Inflammatory macrophage treated with lipopolysaccharide for 1 hour (primary cell): ENCODE measurements at places on chromosomes 16 and 17.

GRCh38 chr16:4924593-4925292 lies 12.2 kb downstream of the PPL start:
- no peak for DNase-seq

GRCh38 chr17:82692268-82692667 lies 6.2 kb downstream of the RAB40B start:
- DNase-seq, result no peak

GRCh38 chr16:19132255-19132654 lies 18.5 kb downstream of the ITPRIPL2 start:
- DNase-seq, result peak; percentile 79

DNA sequence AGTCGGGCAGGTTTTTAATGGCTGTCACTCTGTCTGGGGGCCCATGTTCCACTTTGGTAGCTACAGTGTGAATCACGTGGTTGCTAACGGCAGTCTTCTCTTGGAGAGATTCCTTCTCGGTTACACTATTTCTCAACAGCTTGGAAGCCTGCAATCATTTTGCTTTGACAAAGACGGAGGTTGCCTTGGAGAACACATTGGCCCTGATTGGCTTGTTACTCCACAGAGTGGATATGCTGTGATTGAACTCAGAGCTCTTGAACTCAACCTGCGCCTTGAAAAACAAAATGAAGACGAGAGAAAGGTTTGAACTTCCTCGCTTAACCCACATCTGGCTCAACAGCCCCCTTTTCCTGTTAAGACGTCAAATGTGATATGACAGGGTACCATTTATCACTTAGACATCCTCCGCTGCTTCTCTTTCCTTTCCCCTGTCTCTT lies 218.9 kb downstream of the MAF start:
- peak; percentile 31 for DNase-seq

DNA sequence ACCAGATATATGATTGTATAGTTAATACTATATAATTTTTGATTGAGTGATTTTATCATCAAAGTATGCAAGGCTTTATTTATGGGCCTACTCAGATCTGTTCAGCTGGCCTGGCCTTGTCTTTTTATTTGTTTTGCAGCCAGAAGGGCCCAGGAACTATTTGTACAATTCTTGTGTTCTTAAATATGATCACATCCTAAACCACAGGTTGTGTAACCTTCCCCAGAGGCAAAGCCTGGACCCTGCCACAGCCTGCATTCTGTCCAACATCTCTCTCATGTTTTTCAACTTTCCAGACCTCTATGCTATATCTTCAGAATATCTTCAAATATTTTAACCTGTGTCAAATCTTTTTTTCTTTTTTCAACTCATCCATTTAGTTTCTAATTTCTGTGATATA lies 410.4 kb upstream of the MON1B start:
- DNase-seq, result no peak

- DNase-seq, result peak; percentile 76
These were observed 22.2 kb downstream of the KRT23 start for GRCh38 chr17:40915199-40915661.

- DNase-seq, result peak; percentile 43
These were observed 19.7 kb upstream of the TEX2 start for GRCh38 chr17:64282753-64283080.

DNA sequence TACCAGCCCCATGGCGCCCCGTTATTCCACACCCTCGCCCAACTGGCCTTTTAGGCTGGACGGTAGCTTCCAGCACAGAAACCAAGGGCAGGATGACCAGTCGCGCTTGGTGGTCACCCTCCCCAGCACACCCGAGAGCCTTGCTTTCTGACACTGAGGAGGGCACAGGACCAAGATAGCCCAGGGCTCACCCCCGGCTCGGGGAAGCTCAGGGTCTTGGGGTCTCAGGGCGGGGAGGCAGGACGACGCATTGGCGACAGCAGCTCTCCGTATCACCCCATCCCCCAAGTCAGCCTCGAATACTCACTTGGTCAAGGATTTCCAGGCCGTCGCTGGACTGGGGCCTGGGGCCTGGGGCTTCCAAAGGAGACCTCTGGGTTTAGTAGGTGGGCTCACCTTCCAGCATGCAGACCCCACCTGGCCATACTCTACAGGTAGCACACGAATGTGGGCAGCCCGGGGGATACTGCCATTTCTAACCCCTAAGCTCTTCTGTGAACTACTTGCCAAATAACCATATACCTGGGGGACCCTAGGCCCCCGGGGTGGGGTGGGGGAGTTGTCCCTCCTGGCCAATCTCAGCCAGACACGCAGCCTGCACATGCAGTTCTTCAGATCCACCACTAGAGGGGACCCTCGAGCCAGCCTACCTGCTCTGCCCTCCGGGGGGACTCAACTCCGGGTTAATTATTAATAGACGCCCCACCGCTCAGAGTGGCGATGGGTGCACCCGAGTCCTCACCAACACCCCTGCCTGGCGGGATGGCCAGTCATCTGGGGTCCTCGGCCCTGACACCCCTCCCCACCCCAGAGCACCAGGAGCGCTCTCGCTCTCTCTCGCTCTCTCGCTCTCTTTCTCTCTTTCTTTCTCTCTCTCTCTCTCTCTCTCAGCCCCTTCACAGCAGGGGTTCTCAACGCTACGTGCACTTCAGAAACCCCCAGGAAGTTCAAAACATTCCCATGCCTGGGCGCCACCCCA lies 30.0 kb downstream of the TBC1D16 start:
- no peak for DNase-seq

DNA sequence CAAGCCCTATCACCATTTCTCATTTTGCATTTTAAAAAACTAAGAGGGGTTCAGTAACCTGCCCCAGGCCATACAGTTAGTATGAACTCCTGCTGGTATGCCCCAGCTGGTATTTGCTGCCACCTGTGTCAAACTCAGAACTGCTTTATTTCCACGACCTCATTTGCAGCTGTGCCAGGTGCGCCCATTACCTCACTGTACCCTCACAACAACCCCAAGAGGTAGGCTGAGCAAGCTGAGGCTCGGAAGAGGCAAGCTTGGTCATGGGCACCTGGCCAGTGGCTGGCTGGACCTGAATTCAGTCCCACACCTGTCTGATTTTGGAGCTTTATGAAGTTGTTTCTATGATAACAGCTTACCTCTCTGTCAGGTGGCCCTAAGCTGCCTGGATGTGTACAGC lies 7.6 kb downstream of the EPN2 start:
- no peak for DNase-seq

DNA sequence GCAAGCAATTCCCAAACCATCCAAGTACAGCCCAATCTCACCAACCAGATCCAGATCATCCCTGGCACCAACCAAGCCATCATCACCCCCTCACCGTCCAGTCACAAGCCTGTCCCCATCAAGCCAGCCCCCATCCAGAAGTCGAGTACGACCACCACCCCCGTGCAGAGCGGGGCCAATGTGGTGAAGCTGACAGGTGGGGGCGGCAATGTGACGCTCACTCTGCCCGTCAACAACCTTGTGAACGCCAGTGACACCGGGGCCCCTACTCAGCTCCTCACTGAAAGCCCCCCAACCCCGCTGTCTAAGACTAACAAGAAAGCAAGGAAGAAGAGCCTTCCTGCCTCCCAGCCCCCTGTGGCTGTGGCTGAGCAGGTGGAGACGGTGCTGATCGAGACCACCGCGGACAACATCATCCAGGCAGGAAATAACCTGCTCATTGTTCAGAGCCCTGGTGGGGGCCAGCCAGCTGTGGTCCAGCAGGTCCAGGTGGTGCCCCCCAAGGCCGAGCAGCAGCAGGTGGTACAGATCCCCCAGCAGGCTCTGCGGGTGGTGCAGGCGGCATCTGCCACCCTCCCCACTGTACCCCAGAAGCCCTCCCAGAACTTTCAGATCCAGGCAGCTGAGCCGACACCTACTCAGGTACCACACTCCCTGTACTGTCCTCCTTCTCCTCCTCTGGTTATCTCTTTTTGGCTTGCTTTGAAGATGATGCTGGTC lies 20.6 kb downstream of the SP2 start:
- DNase-seq, result no peak

DNA sequence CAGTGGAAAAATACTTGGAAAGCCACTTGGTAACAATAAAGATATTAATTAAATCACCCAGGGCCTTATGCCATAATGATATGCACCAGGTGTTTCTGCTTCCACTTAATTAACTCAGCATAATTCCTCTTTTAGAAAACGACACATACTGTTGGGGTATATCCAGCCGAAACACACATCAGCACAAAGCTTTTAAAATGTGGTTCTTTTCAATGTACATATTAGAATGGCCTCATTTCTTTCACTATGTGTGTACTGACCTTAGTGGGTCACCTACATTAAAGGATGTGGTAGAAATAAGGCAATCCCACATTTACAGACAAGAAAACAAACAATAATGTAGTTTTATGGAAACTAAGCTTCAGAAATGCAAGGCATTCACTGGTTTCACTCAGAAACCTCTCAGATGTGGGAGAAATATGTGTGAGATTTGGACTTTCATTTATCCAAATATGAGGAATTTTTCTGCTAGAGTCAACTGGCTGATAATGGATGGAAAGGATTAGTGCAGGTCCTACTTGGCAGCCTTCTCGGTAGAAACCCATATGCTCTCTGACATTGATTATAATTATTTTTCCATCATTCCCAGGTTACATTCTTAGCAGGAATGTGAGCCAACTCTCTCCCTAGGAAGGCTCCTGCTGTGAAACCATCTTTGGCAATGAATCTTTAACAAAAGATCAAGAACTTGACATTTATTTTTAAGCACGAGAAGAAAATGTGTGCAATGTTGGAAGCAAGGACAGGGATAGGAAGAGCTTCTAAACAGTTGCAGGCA lies 66.7 kb upstream of the DHX40 start:
- no peak for DNase-seq

DNA sequence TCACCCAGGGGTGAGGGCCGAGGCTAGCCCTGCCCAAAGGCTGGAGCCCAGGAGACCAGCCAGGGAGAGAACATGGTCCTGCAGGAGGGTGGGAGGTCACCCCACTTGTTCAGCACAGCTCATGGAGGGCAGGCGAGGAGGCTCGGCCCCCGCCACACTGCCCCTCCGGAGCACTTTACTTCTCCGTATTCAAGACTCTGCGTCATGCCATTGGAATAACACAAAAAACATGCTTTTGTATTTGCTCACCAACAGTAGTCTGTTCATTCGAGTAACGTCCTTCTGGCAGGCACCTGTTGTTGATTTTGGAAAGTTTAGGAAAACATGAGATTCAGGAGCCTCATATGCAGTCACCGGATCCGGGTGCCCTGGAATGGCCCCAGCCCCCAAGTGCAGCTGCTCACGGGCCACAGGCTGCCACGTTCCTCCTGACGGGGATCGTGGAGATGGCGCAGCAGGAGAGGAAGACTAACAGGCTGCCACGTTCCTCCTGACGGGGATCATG lies 81.1 kb upstream of the DNAH17 start:
- DNase-seq, result no peak

GRCh38 chr16:58128711-58129096 lies 477 bp downstream of the CFAP20 start:
- no peak for DNase-seq

- no peak for DNase-seq
These were observed 10.0 kb upstream of the SKAP1 start for GRCh38 chr17:48439875-48440505.

GRCh38 chr17:54933921-54934320 lies 33.3 kb downstream of the TOM1L1 start:
- DNase-seq, result no peak

- DNase-seq, result no peak
These were observed 938 bp downstream of the DEXI start for GRCh38 chr16:10941127-10941933.

DNA sequence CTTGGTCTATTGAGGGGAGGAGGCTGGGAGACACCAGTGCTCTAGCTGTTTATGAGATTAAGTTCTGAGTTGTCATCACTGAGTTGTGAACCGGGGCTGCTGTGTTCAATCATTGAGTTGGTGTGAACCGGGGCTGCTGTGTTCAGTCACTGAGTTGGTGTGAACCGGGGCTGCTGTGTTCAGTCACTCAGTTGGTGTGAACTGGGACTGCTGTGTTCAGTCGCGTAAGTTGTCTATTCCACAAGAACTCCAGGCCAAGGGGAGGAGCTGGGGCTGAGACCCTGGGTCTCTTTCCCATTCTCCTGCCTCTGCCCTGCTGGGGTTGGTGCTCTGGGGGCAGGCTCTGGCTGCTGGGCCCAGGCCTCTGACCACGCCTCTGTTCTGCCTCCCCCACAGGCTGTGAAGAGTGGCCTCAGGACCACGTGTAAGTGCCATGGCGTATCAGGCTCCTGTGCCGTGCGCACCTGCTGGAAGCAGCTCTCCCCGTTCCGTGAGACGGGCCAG lies 24.5 kb downstream of the WNT9B start:
- DNase-seq, result no peak

DNA sequence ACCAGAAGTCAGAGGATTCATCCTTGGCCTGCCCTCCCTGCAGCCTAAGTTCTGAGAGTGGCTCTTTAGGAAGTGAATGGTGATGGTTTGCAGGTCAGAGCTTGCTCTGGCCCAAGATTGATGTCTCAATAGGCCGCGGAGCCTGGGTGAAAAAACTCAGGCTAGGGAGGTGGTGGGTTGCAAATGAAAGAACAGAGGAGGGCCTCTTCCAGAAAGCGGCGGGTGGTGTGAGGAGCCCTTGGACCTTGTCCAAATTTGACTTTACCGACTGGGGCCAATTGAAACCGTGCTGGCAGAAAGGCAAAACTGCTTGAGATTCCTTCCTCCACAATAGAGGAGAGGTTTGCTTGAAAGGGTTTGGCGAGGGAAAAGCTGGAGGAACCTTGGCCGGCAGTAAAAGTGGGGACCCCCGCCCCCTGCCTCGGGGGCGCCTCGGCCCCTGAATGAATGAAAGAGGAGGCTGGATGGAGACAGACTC lies 331.3 kb downstream of the SEC14L1 start:
- DNase-seq, result peak; percentile 35

GRCh38 chr16:46629331-46630219 lies 8.4 kb upstream of the SHCBP1 start:
- DNase-seq, result peak; percentile 36

DNA sequence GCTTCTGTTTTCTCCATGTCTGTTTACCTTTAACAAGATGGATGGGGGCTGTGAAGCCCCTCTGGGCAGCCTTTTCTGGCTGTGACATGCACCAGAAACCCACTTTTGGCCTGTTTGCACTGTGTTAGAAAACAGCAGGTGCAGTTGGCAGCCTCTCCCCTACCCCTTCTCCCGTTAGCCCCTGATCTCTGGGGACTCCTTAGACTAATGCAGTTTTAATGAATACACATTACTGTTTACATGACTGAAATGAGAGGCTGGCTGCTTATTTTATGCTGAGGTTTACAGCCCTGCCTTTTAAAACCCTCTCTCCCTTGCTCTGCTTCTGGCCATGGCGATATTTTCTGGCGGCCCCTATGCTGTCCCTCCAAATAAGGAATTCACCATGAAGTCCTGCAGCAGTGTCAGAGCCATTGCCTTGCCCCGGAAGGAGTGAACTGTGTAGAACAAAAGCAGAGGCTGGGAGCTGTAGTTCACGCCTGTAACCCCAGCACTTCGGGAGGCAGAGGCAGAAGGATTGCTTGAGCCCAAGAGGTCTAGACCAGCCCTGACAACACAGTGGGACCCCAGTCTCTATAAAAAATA lies 79.3 kb downstream of the PRKCB start:
- no peak for DNase-seq
